ENCODE measurements at places on chromosomes 6 and 20.
A peak's percentile ranks its signal among the peaks of the same experiment; 100 is the strongest.

DNA sequence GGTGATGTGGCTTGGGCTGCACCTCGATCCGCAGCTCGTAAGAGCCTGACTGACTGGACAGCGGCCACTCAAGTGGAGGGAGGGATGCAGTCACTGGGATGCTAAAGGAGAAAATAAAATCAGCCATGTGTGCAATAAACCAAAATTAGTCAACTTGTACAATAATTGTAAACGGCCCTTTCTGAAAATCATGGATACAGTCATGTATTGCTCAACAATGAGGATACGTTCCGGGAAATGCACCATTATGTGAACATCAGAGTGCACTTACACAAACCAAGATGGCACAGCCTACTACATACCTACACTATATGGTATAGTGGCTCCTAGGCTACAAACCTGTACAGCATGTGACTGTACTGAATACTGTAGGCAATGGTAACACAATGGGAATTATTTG lies 25.7 kb downstream of the NFATC2 start:
- DNase-seq, result no peak

DNA sequence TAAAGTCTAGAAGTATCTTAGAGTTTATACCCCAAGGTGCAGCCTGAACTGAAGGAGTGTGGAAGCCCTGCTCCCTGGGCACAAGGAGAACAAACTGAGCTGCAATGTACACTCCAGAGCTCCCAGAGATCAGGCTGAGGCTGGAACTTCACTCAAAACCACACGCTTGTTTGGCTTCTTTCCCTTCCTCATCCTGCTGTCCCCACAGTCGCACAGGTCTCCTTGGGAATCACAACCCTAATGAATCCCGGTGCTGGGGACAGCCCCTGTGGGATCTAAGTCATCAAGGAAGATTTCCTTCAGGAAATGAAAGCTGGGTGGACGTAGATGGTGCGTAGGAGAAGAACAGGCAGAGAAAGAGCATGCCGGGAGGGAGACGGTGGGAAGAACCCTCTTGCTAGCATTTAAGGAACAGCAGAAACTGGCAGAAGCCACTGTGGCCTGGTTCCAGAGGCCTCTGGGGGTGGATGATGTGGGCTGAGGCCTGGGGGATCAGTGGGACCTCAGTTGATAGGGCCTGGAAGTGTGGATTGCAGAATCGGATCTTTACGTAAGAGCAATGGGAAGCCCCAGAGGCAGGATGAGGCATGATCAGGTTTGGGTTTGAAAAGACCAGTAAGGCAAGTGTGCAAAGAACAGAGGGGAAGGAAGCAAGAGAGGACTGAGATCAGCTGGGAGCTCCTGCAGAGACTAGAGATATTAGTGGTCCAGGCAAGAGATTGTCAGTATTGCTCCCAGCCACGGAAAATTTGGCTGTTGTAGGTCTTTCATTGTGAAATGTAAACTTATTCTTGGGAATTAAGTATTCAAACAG lies 21.4 kb downstream of the CYP24A1 start:
- no peak for DNase-seq

GRCh38 chr6:29603930-29604329 lies 19.0 kb downstream of the OR2H2 start:
- DNase-seq, result no peak

DNA sequence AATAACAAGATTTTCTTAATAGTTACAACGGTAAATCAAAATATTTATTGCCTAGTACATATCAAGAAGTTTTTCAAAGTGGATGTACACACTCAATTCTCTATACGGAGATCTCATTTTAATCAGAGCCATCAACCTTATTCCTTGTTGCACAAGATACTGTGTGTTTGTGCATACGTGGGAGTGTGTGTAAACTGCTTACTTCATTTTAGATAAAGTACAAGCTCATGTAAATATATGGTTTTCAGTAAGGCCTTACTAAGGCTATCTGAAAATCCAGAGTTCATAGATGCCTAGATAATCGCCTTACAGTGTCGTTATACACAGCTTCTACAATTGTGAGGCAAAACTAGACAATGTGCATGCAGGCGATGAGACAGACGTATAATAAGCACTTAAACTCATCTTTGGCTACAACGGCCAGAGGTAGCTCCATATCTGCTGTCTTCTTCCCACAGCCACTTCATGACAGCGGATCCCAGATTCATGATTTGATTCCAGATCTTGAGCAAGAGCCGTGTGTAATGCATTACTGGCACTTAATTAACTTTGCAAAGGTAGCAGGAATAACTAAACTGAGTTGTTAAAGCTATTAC lies 2.5 kb downstream of the PERP start:
- no peak for DNase-seq

DNA sequence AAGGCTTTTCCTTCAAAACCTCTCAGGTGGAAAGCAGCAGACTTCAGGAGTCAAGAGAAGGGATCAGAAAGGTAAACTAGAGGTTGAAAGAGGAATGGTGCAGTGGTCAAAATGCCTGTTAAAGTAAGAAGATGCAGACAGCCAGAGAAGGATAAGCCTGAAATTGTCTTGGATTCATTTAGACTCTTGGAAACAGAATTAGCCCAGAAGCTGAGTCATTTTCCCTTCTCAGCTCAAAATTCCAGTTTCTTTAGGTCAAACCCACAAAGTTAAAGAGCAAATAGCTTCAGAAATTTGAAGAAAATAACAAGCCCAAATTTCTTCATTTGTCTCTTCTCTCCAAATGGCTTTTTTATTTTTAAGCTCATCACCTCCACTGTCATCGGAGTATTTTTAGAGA lies 73.9 kb downstream of the DHX35 start:
- DNase-seq, result no peak

GRCh38 chr6:35723587-35723986 lies 13.2 kb upstream of the ARMC12 start:
- no peak for DNase-seq

GRCh38 chr6:150822932-150823331 lies 42.6 kb upstream of the MTHFD1L start:
- DNase-seq, result no peak

DNA sequence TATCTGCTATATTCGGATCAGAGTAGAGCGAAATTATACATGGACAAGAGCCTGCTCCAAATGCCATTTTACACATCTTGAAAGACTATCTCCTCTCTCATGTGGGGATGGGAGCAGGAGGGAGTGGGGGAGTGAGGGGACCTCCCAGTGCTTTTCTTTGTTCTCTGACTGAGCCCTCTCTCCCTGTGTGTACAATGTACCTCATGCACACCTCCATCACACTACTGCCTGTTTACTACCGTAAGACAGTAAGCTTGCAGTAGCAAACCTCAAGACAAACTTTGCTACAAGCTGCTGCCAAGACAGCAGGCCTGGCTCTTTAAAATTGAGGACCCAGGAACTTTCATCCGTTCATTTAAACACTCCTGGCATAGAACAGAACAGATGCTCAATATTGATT lies 7.2 kb downstream of the NHSL1 start:
- DNase-seq, result no peak

DNA sequence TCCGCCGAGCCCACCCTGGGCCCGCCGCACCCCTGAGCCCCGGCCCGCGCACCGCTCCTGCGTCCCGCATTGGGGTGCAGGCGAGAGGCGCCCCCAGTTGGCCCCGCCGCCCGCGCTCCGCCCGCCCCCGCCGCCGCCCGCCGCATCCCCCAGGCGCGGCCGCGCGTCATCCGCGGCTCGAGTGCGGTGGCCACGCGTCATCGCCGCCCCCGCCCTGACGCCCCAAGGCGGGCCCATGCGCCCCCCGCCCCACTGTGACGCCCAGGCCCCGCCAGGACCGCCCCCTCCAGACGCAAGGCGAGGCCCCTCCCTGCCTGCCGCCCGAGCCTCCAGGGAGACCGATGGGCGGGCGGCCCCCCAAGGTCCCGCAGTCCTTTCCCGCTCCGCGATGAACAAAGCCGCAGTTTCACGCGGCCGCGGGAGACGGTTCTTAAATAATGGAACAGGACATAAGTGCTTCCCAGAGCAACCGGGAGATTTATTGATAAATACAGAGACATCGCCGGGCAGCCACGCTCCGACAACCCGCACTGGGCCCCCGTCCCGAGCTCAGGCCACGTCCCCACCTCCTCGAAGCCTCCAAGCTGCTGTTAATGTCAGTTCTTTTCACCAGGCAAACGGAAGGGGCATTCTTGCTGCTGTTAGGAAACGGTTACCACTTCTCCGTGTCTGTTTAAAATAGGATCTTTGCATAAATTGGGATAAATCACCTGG lies at the start of gene ANKRD60:
TSS of gene ANKRD60 (minus strand) at position 170 of the 714 bp plus-strand sequence. CDS start at position 170, 0 bp downstream.
- DNase-seq, result peak; percentile 30

- no peak for DNase-seq
These were observed 51.3 kb downstream of the PDE7B start for GRCh38 chr6:135902756-135903331.

DNA sequence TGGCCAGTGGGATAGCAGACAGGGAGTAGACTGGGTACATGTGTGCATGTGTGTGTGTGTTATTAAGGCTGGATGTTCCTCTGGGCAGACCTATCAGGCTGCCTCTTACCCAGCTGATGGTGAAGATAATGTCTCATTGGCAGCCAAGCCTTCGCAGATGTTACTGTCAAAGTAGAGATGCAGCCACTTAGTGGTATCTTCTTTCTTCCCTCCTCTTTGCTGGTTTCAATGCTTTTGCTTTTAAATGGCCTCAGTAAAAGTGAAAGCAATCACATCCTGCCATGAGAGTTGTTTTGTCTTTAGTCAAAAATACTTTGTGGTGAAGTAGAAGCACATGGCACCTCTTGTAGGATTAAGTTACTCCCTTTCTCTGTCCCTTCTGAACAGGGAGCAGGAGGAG lies 57.5 kb downstream of the SNRNP48 start:
- no peak for DNase-seq

DNA sequence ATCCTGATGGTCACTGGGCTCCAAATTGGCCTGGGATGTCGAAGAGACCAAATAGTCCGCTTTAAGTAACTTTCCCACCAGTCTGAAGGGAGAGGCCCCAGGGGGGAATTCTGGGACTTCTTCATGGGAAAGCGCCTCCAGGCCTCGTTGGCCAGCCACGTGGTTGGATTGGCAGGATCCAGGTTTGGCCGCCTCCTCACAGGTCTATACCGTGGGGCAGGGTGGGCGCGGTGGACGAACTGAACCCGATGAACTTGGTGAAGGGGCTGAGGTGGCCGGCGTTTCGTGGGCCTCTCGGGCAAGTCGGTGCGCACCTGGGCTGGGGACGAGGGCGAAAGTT lies 297 bp downstream of the POM121L2 start:
- no peak for DNase-seq

- DNase-seq, result no peak
These were observed 56.1 kb upstream of the ZFAND3 start for GRCh38 chr6:37763413-37763812.

GRCh38 chr6:154070657-154071056 lies 31.6 kb downstream of the OPRM1 start:
- no peak for DNase-seq

GRCh38 chr6:143196525-143197225 lies 136.0 kb downstream of the AIG1 start:
- no peak for DNase-seq

- no peak for DNase-seq
These were observed 30.3 kb upstream of the NXT1 start for GRCh38 chr20:23320317-23320716.

DNA sequence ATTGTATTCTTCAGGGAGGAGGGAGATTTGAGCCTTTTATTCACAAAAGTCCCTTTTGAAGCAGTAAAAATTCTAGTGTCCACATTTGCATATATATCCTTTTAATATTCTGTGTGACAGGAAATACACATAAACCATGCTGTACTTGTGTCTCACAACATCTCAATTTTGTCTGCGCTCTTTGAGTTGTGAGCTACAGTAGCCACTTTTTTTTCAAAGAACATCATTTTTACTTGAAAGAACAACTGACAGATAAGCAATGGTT lies 21.3 kb downstream of the LMBRD1 start:
- no peak for DNase-seq

GRCh38 chr20:61057443-61058121 lies 194.5 kb upstream of the CDH4 start:
- DNase-seq, result no peak

- DNase-seq, result no peak
These were observed 127.6 kb upstream of the SYNDIG1 start for GRCh38 chr20:24341781-24342180.

DNA sequence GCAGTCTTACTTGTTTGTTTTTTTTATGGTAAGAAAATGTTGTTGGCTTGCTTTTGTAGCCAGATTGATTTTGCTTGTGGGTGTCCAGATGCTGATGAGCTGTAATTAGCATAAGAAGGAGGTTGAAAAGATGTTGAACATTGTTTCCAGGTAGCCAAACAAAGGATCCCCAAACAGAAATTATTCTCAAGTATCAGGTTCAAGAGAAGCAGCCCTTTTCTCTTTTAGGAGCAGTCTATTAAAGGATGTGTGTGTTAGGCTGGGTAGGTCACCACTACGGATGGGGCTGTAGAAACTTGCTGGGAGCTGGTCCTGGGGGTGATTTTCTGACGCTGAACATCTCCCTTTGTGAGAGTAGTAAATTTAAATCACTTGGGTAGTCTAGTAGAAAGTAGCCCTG lies 86.9 kb upstream of the VSTM2L start:
- DNase-seq, result no peak

DNA sequence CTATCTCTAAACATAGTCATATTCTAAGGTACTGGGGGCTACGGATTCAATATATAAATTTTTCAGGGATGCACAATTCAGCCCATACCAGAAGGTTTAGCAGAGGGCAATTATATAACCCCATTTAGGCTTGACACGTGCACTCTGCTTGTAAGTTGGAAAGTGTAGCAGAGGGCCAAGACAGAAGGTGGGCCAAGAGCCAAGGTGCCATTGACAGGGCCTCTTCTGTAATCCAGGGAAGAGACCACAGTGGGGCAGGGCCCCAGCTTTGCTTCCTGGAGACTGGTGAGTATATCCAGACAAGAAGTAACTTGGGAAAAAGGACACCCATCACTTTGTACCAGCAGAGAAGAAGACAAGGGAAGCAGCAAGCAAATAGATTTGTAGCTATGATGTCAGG lies 672.4 kb upstream of the MARCKS start:
- no peak for DNase-seq

DNA sequence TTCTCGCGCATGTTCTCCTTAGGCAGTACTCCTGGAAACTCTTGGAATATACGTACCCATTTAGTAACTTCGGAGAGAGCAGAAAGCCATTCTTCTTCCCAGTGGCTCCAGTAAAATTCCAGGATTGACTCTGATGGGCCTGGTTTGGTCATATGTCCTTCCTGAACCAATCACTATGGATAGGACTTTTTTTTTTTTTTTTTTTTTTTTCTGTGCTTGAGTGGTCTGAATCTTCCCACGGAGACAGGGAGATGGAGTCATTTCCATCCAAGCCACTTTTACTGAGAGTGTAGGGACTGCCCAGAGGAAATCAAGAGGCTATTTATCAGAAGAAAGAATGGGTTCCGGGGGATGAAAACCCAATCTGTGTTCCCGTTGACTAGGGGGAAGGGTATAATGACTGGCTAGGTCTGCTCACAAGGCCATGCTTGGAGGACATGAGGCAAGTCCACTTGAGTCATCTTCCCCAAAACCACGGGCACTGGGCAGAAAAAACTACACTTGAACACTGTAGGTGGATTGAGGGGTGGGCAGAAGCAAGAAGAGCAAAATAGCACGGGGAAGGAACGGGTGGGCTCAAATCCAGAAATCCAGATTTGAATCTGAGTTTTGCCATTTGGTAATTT lies 35.4 kb upstream of the MRPS18A start:
- no peak for DNase-seq
